ENCODE measurements at places on chromosomes 5 and 9. TPM values are rescaled to one million over a fixed set of nuclear protein-coding genes. Genes with fewer than 3 reads are reported as not detected.

DNA sequence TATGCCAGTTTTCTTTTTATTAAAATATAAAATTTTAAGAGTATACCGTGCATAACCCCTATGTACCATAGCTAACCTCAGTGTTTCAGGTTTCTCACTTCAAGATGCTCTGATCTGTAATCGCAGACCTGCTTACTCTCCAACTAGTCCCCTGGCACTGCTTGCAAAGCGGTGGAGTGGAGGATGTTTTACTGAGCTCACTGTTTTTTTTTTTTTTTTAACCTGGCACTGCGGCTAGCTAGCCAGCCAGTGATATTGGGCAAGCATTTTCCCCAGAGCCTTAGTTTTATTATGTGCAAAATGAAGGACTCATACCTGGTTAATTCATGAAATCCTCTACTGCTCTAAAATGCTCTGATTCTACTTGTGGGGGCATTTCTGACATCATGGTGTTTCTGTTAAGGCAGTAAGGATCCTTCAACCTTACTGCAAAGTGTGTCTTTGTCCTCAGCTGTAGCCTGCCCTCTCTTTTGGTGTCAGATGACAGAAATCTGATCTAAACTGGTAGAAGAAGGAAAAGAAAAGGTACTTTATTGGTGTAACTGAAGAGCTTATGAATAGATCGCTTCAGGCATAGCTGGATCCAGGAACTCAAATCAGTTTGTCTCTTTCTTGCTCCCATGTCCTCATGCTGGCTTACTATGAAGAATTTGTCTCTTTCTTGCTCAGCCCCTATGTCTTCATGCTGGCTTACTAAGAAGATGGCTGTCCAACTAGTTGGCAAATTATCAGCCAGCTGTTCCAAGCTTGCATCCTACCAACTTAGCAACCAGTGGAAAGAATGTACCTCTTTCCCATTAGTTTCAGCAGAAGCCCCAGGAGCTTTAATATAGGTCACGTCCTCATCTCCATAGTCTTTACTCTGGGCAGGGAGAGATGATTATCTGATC is 59.8 kb downstream of the DOCK2 start:
- DNase-seq, result no peak

DNA sequence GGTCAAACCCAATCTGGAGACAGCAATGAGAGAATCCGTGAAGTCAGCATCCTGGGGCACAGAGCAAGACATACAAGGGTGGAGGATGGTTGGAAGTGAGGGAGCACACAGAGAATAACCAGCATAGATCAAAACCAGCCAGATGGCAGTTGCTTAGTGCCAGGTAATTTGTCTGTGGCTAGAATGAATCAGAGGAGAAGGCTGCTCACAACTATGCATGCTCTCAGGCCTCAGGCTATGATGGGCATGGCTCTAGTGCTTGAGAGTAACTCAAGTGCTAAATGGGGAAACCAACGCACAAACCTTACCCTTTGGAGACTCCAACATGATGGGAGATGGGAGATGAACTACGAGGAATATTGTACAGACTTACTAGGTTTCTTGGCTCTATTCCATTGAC is 160.8 kb downstream of the DMRT2 start:
- DNase-seq, result no peak

Gene LIFR
- polyA plus RNA-seq, result not detected

Gene IFNE
- polyA plus RNA-seq, result not detected

- no peak for DNase-seq
These were observed 122.6 kb downstream of the PDE8B start for GRCh38 chr5:77333036-77333435.
